Thyroid gland (tissue), 4 donors: ENCODE measurements at places on chromosomes 6 and 20. TPM values are rescaled to one million over a fixed set of nuclear protein-coding genes. Genes with fewer than 3 reads are reported as not detected.

Gene ALDH8A1
- total RNA-seq: 0.13 TPM

Gene KIF16B
- 32.8 TPM for total RNA-seq

Gene HRH3
- total RNA-seq: not detected

Gene WFDC13
- not detected for total RNA-seq

Gene BPIFA2
- not detected for total RNA-seq

Gene CALHM6
- 2.4 TPM for total RNA-seq

- H3K36me3 ChIP-seq: no peaks in the 10 kb centered on the region
- no peaks in the 10 kb centered on the region for H3K27me3 ChIP-seq
- no peak overlapping the region for H3K4me3 ChIP-seq
These were observed 147.2 kb downstream of the VEGFA start for GRCh38 chr6:43916924-43917877.

DNA sequence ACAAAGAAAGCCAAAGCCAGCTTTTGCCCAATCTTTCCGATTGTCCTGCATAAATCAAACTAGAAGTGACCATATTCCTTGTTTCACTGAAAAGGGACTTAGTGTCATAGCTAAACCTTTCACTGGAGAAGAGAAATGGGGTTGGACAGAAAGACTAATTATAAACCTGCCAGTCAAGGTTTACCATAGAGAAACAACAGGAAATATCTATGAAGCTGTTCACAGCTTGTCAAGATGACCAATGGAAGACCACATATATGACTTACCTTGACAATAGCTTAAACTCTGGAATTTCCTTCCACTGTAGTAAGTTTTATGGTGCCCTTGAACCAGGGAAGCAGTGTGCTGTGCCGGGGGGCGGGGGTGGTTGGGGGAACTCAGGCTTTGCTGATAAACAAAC is 107.7 kb upstream of the PHACTR1 start:
- DNase-seq: no peak
- H3K27me3 ChIP-seq: no peaks in the 10 kb centered on the region
- no peaks in the 10 kb centered on the region for H3K4me1 ChIP-seq
- no peaks in the 10 kb centered on the region for H3K36me3 ChIP-seq
- H3K4me3 ChIP-seq: no peak overlapping the region

DNA sequence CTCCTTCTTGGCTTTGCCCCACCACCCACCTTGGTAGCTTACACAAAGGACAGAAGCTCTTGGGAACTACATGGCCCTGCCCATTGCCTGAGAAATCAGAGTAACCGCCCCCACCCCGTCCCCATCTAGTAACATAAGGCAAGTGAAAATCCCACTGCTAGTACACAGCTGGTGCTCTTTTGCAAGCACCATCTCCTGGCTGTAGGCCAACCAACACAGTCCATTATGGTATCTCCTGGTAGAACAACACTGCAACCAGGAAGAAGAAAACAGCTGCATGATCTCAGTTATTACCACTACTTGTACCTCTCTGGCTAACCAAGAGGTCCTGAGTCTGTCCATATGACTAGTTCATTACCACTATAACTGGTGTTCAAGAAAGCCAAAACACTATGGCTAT is 841.1 kb upstream of the MANEA start:
- H3K4me1 ChIP-seq: no peaks in the 10 kb centered on the region
- DNase-seq: no peak
- H3K27ac ChIP-seq: no peak overlapping the region
- H3K4me3 ChIP-seq: no peak overlapping the region

GRCh38 chr6:30951907-30952469 is 11.2 kb downstream of the MUCL3 start:
- no peak overlapping the region for H3K4me3 ChIP-seq
- H3K4me1 ChIP-seq: peaks cover 9% of the 10 kb centered on the region
- H3K27me3 ChIP-seq: no peaks in the 10 kb centered on the region
- no peaks in the 10 kb centered on the region for H3K36me3 ChIP-seq
- no peak for DNase-seq
- H3K27ac ChIP-seq: no peak overlapping the region

DNA sequence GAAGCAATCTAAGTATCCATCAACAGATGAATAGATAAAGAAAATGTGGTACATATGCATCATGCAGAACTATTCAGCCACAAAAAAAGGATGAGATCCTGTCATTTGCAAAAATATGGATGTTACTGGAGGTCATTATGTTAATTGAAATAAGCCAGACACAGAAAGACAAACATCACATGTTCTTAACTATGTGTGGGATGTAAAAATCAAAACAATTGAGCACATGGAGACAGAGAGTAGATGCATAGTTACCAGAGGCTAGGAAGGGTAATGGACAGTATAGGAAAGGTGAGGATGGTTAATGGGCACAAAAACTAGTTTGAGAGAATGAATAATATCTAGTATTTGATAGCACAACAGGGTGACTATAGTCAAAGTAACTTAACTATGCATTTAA is 26.3 kb downstream of the GGTLC1 start:
- no peak overlapping the region for H3K4me3 ChIP-seq
- no peaks in the 10 kb centered on the region for H3K36me3 ChIP-seq
- no peaks in the 10 kb centered on the region for H3K4me1 ChIP-seq
- no peaks in the 10 kb centered on the region for H3K27me3 ChIP-seq
- H3K27ac ChIP-seq: no peak overlapping the region

- no peaks in the 10 kb centered on the region for H3K4me1 ChIP-seq
- no peak overlapping the region for H3K27ac ChIP-seq
- no peaks in the 10 kb centered on the region for H3K36me3 ChIP-seq
- H3K27me3 ChIP-seq: no peaks in the 10 kb centered on the region
- DNase-seq: no peak
- H3K4me3 ChIP-seq: no peak overlapping the region
These were observed 42.2 kb downstream of the ZNF292 start for GRCh38 chr6:87197547-87197946.

GRCh38 chr20:37529968-37530600 is 2.4 kb upstream of the BLCAP start:
- peaks cover 20% of the 10 kb centered on the region for H3K4me1 ChIP-seq
- H3K4me3 ChIP-seq: no peak overlapping the region
- H3K27ac ChIP-seq: no peak overlapping the region
- no peaks in the 10 kb centered on the region for H3K36me3 ChIP-seq

DNA sequence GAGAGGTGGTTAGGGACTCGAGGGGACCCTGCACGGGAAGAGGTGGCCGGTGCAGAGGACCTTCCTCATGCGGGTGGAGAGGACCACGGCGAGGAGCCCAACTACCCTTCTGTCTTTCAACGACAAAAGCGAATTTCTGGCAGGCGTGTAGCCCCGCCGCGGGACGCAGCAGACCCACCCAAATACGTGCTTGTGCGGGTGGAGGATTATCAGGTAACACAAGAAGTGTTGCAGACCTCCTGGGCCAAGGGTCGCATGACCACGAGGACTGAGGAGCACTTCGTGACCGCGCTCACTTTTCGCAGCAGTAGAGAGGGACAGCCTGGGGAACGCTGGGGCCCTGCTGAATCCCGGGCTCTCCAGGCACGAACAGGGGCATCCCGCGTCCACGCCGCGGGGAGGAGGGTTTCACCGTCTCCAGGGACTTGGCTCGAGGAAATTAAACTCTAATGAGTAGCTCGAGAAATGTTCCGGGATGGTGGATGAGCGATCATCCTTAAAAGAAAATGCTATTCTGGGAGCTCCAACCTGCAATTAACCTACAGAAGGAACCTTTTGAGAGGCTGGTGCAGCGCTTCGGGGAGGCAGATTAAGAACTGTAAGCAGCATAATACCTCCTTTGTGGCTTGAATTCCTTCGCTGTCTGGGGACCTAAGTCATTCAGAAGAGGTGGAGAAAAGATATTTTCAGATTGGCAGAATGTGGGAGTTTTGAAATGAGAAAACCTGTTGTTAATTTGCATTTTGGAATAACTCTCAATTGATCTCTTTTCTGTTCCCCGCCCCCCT is 804 bp downstream of the C6orf141 start:
- H3K27ac ChIP-seq: peak overlapping the region; percentile 8
- peak; percentile 5 for DNase-seq
- peak overlapping the region; percentile 24 for H3K4me3 ChIP-seq

DNA sequence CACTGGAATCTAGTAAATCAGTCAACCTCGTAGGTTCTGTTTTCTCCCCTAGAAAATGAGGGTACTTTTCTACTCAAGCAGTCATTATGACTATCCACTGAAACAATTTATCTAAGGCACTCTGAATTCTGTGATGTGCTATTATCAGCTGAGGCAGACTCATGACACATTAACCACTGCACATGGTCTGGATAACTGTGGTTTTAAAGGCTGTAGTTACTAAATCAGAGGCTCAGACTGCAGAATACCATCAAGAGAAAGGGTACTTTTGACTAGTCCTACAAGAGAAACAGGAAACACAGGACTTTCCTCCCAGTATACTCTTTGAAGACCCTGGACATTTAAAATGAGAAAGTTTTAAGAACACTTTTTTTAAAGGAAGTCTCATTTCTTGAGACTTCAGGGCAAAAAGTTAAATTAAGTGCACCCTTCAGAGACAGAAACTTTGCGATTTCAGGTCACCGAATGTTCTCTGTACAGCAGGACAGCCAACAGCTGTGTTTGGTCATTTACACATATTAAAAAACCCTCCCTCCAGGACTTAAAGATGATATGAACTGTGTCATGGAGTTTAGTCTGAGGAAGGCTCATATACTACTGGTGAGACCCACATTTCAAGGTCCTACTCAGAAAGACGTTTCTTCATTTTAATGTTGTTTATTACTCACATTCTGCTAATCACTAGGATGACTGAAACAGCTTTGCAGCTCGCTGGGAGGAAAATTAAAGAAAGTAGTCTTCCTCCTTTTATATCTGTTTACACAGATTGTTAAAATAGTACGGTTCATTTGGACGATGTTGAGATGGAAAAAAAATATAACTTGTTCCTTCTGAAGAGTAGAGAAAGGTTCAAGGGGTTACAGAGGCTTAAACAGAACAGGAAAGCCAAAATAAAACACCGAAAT is 19.9 kb downstream of the ATXN1 start:
- H3K36me3 ChIP-seq: no peaks in the 10 kb centered on the region
- H3K27ac ChIP-seq: peak overlapping the region; percentile 10
- peaks cover 52% of the 10 kb centered on the region for H3K4me1 ChIP-seq

DNA sequence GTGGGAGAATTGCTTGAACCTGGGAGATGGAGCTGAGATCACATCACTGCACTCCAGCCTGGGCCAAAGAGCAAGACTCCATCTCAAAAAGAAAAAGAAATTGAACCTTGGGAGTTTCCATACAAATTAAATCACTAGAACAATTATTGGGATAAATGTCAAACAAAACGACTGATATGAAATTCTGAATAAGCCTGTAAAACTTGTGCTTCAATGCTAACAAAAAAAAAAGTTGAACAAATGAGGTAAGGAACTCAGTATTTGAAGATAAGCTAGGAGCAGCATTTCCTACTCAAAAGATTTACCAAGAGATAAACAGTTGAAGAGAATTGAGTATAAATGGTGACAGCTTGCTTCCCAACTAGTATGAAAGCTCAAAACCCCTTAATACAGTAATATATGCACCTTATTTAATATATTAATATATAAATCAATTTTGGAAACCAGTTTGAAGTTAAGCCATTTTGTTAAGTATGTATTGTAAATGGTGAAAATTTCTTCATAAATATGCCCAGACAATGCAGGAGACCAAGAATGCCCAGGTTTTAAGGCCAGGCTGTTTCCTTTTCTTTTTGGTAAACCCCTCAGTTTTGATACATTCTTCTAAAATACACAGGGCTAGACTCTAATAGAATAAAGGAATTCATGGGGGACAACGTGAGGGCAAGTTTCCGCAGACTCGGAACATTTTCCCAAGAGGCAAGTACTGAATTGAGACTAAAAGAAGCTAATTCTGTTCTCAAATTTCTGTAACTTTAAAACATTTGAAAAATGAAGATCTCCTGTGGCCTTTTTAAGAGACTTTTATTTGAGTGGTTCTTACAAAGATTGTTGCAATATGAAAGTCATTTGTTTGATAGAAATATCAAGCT is 3.9 kb downstream of the ROMO1 start:
- H3K4me3 ChIP-seq: no peak overlapping the region
- no peaks in the 10 kb centered on the region for H3K27me3 ChIP-seq
- H3K4me1 ChIP-seq: peaks cover 1% of the 10 kb centered on the region
- DNase-seq: no peak

DNA sequence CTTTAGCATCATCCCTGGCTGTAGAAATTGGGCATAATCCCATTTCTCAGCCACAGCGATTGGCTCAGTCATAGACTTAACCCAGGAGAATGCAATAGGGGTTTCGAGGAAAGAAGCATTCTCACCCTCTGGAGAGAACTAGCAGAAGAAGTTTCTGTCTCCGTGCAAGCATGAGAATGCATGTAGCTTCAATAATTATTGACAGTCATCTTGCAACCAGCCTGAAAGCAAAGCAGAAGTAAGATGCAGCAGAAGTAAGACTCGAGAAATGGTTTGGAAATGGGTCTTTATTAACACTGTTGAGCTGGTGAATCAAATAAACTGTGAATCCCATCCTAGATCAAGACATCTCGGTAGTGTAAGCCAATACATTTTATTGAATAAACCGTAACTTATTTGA is 828.8 kb upstream of the GJE1 start:
- no peaks in the 10 kb centered on the region for H3K4me1 ChIP-seq
- H3K4me3 ChIP-seq: no peak overlapping the region
- no peak for DNase-seq
- H3K27me3 ChIP-seq: no peaks in the 10 kb centered on the region

GRCh38 chr6:111614833-111615582 is 9.3 kb upstream of the TRAF3IP2 start:
- no peak overlapping the region for H3K4me3 ChIP-seq
- H3K36me3 ChIP-seq: no peaks in the 10 kb centered on the region
- H3K27ac ChIP-seq: no peak overlapping the region
- DNase-seq: peak; percentile 75
- no peaks in the 10 kb centered on the region for H3K27me3 ChIP-seq
- peaks cover 8% of the 10 kb centered on the region for H3K4me1 ChIP-seq
